Hippocampal formation (tissue), 2 donors: ENCODE measurements at places on chromosomes 2 and 18.

DNA sequence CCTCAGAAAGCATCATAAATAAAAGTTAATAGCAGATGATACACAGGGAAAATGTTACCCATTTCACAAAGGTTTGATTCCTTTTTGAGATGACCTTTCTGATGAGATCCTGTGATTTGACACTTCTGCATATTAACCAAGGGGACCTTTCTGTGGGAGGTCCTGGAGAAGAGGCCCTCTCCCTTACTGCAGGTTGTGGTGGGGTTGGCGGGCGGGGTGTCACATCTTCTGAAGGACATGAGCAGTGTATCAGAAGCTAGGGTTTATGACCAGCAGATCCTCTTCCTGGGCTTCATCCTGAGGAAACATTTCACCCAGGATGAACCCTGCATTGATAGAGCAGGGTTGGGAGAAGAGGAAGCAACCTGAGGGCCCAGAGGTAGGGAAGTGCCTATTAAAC is 37.2 kb upstream of the SCLY start:
- DNase-seq = no peak

DNA sequence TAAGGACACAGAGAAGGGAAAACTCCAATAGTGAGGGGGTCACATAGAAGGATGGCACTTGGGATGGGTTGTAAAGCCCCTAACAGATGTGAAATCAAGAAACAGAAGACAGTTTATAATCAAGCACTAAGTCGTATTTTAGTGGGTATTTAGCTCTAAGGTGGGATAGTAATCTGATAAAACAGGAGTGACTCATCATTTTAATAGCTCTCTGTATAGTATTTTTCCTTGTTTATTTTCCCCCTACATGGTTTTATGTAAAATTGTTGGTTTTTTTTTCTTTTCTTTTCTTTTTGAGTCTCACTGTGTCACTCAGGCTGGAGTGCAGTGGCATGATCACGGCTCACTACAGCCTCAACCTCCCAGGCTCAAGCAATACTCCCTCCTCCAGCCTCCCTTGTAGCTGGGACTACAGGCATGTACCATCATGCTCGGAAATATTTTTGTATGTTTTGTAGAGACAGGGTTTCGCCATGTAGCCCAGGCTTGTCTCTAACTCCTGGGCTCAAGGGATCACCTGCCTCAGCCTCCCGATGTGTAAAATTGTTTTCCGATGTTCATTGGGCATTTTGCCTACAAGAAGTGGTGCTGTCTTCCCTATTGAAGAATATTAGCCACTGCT is 142.6 kb upstream of the SERPINE2 start:
- DNase-seq = no peak

DNA sequence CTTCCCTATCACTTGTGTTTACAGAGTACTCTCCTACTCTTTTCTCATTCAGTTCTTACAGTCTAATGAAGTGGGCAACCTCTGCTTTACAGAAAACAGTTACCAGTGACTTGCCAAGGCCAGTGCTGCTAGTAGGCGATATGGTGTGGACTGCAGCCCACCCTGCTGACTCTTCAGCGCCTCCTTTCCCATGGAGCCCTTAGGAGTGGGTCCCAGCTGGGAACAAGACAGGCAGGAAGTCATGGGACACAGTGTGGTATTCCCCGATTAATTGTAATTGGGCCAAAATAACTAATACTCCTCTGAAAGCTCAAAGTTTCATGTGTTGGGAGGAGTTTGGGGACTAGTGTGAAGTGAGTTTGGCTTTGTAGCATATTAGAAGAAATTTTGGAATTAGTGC is 120.1 kb upstream of the EML6 start:
- DNase-seq = no peak

GRCh38 chr2:100990650-100991403 is 11.3 kb upstream of the RPL31 start:
- no peak for DNase-seq

DNA sequence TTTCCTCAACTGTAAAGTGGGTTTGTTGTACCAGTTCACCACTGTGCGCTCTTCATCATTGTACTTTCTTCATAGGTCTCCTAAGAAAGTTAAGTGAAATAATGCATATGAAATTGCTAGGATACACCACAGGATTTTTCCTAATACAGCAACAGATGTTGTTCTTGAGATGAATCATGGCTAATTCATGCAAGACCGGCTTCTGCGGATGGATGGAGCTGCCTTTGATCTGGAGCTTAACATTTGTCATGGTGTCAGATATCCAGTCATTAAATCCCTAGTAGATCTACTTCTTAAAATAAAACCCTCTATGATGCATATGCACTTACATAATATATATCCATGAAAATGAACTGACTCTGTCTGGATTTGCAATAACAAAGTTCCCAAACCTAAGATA is 114.1 kb downstream of the COL6A3 start:
- no peak for DNase-seq

DNA sequence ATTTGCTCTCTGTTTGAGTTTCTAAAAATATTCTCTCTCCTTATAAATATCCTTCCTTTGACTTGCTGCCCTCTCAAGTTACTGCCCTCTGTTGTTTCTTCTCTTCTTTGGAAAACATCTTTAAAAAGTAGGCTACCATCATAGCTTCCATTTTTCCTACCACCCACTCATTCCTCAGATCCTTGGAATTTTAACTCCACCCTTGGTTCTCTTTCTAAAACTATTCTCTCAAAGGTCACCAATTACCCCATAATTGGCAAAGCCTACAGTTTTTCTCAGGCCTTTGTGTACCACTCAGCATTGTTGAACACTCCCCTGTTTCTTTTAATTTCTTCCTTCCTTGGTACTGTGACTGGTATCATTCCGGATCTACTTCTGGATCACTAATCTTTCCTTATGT is 43.0 kb upstream of the ITGAV start:
- no peak for DNase-seq
